ENCODE measurements at places on chromosomes 7 and 10.

GRCh38 chr7:40811666-40812065 is 676.9 kb downstream of the SUGCT start:
- DNase-seq, result no peak

DNA sequence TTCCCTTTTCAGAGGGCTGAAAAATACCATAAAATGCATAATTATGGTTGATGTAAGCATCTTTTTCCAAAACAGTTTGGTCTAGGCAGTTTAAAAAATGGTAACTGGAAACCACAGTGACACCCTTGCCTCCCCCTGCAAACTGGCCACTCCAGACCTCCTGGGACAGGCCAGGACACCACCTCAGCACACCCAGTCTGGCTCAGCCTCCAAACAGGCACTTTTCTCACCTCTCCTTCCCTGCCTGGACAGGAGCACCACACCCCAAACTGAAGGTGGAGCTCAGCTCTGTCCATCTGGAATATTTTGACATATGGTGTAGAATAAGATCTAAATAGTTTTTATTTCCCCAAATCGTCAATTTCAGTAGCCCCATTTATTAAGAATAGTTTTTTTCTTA is 78.5 kb downstream of the CDK14 start:
- no peak for DNase-seq

DNA sequence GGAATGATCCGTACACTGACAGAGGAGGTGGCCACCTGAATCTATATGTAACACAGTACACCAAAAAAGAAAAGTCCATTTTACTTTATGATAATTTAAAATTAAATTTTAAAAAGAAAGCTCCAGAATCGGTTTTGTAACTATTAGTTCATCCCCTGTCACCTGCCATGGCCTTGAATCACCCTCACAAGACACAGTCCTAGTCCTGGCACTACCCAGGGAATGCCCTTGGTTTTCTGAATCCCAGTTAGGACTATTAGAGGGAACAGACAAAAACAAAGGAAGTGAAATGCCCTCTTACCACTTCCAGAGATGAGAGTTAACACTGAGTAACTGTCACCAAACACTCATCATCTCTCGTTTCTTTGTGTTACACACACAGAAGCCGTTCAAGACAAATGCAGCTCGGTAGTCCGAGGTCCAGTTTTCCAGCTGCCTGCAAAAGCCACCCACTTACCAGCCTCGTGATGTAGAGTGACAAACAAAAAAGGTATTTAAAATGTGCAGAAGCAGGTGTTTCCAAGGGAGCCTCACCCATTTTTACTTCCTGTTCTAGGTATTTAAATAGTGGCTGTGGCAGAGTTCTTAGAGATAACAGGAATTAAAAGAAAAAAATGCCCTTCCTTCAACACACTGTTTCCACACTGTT is 6.1 kb downstream of the PTPRN2 start:
- DNase-seq, result no peak

DNA sequence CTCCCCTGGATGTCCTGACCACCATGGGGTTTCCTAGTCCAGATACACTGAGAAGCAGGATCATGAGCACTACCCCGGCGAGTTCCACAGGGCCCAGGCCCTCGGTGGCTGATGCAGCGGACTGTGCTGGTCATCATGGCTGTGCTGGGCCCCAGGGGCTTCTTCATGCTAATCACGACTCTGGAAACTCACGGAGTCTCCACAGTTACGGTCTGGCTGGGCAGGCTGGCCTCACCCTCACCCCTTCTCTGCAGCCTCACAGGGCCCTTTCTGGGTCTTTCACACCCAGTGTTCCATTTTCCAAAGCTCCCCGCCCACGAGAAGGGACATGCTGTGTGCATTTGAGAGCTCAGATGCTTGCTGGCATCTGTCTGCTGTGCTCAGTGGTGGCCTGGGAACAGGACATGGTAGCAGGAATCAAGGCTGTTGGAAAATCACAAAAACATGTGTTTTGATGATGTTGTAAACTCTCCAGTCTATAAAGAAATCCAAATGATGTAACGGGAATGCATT is 119.0 kb downstream of the PTPN20 start:
- no peak for DNase-seq

GRCh38 chr7:159098424-159098786 is 46.3 kb downstream of the VIPR2 start:
- no peak for DNase-seq

DNA sequence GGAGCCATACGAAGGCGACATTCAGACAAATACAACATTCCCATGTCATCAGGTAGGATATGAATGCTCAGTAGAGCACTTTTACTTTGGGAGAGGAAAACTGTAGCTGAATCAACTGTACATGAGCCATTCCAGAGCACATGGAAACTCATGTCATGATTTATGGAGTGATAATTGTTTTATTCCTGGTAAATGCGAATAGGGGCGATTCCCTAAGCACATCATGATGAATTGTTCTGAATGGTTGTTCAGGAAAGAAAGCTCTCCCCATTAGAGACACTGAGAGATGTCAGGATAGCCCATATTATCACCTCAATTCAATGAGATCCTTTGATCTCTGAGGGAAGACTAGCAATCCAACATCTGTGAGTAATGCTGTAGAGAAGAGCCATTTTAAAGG is 243.6 kb downstream of the FOXP2 start:
- DNase-seq, result no peak

GRCh38 chr7:130673066-130673465 is 4.5 kb upstream of the COPG2 start:
- no peak for DNase-seq

DNA sequence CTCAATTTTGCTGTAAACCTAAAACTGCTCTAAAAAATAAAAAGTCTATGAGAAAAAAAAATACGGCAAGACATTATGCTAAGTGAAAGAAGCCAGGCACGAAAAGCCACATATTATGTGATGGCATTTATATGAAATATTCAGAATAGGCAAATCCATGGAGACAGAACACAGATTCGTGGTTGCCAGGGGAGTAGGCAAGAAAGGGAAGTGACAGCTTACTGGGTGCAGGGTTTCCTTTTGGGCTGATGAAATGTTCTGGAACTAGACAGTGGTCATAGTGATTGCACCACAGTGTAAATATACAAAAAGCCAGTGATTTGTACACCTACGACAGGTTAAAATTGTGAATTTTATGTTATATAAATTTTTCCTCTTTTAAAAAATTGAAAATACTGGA is 41.3 kb upstream of the GLI3 start:
- no peak for DNase-seq

DNA sequence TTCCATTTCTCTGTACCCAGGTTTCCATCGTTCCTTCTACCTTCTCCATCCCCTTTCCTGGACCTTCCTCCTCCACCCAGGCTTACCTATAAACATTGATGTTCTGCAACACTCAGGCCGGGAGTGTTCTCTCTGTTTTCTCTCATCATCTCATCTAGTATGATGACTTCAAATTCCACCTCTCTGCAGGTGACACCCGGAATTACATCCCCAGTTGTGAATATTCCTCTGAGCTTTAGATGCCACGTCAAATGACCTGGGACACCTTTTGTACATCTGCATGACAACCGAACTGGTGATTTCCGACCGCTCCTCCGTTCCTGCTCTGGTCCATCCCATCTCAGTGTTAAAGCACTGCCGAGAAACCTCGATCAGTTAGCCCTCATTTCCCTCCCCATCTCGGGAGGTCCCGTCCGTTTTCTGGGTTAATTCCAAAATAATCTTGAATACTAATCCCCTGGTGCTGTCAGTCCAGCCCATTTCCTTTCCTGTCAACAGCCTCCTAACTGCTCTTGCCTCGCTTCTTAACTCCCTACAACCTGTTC is 76.7 kb upstream of the SAMD8 start:
- no peak for DNase-seq

DNA sequence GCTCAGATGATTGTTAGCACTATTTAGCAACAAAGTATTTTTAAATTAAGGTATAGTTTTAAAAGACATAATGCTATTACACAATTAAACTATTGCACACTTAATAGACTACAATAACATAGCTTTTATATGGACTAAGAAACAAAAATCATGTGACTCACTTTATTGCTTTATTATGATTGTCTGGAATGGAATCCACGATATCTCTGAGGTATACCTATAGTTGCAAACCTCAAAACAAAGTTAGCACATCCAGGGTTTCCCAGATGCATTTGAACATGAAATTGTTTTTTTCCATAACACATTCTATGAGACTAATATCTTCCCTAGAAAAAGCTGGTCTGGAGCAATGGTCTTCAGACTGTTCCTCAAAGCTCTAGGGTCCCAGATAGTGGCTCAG is 18.3 kb upstream of the RPEL1 start:
- DNase-seq, result no peak

DNA sequence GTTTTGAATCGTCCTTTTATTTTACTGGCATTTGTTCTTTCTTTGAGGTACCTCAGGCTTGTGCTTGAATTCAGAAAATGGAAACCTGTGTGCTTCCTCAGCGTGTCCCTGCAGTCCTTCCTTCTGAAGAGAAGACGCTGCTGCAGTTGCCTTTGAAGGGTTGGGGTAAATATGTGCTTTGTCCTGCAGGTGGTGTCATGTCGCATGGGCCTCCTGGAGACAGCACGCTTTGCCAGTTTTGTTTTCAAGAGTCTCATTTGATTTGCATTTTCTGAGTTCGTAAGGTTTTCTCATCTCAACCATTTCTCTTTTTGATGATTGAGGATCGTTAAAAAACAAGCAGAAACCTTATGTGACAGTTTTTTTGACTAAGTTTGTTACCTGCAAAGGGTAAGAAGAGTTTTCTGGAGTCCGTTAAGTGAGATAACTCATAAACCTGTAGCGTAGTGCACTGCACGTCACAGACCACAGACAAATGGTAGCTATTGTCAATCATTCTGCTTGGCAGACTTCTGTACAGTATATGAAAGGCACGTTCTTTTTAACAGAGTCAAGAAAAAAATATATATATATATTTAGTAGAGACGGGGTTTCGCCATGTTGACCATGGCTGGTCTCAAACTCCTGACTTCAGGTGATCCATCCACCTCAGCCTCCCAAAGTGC is 57.0 kb downstream of the CDC123 start:
- DNase-seq, result peak; percentile 39

GRCh38 chr10:110425684-110426293 is 71.9 kb upstream of the DUSP5 start:
- peak; percentile 98 for DNase-seq

GRCh38 chr7:80711531-80711930 is 73.1 kb downstream of the CD36 start:
- no peak for DNase-seq

- DNase-seq, result no peak
Observed at GRCh38 chr10:119501690-119502089, 40.8 kb downstream of the RGS10 start.

Data from choroid plexus epithelial cell (primary cell).